ENCODE measurements at places on chromosomes 2 and 18.

GRCh38 chr2:192513575-192513974 lies 318.8 kb upstream of the TMEFF2 start:
- no peak for DNase-seq

DNA sequence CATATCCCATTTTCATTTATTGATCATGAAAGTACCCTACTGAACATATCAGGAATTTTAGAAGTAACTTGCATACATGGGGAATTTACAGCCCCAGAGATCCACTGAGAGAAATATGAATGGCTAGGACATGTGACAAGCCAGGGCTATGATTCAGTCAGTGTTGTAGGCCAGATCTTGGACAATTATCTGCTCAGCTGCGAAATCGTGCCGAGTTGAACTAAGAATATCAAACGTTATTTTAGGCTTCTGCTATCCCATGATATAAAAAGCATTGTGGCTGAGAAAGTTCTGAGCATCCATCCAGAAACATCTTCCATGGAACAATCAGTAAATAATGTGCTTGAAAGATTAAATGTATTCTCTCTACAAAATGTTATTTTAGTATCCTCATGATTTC lies 85.7 kb upstream of the UNC80 start:
- no peak for DNase-seq

DNA sequence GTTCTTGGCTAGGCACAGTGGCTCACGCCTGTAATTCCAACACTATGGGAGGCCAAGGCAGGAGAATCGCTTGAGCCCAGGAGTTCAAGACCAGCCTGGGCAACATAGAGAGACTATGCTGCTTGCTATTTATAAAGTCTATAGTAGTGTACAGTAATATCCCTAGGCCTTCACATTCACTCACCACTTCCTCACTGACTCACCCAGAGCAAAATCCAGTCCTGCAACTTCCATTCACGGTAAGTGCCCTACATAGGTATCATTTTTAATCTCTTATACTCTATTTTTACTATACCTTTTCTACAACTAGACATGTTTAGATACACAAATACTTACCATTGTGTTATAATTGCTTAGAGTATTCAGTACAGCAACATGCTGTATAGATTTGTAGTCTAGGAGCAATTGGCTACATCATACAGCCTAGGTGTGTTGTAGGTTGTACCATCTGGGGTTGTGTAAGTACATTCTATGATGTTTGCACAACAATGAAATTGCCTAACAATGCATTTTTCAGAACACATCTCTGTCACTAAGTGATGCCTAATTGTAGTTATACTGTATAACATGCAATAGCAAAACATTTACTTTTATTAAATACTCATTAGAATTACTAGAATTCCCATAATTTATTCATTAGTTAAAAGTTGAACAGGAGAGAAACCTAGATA lies 8.8 kb downstream of the DHX57 start:
- DNase-seq, result no peak

GRCh38 chr18:73286584-73286983 lies 418.8 kb upstream of the NETO1 start:
- DNase-seq, result no peak

DNA sequence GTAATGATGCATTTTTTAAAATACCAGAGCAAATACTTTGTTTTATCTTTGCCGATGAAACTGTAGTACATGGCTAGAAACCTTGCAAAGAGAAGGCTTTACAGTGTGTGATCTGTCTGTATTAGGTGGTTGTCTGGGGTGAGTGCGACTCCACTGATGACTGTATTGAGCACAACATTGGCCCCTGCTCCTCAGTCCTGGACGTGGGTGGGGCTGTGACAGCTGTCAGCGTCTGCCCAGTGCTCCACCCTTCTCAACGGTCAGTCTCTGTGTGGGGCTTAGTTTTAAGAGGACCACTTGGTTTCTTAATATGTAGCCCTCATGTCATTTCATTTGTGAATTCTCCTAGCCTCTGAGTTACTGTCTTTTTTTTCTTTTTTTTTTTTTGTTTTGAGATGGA lies 17.4 kb upstream of the MOCOS start:
- DNase-seq, result no peak

GRCh38 chr2:96684883-96685576 lies 42.5 kb downstream of the FER1L5 start:
- no peak for DNase-seq

DNA sequence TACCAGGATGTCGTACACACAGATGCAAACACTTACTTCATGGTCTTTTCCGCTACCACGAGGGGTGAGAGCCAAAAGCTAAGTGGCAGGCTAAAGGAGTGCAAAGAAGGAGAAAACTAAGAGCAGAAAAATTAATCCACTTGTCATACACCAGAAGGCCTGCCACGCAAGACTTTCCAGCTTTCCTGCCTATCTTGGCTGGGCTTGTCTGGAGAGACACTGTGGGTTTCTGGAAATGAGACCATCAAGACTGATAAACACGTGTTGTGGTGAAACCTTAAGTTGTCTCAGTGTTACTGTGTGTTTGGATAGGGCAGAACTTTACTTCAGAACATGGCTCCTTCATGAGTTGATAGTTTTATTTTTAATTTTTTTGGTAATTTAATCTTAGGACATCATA lies 175.6 kb downstream of the FMNL2 start:
- no peak for DNase-seq

DNA sequence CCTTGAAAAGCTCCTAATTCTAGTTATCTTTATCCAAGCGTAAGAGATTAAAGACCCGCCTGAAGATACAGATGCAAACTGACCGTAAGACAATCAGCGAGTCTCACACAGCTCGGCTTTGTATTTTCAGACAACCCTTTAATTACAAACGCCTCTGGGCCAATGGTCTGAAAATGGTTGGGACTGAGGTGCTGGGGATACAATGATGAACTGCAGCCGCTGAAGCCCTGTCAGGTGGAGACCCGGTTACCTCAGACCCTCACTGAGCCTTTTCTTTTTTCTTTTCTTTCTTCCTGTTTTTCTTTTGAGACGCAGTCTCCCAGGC lies 715 bp upstream of the CFAP36 start:
- DNase-seq, result no peak

GRCh38 chr2:9593925-9594324 lies 36.9 kb downstream of the YWHAQ start:
- DNase-seq, result no peak

GRCh38 chr2:174486563-174487107 lies at the start of gene GPR155:
GPR155 (minus strand) TSS chr2:174487029; CDS start chr2:174481956, 5,073 bp downstream.
- DNase-seq, result peak; percentile 56
